ENCODE measurements at places on chromosomes 6 and 20. TPM values are rescaled to one million over a fixed set of nuclear protein-coding genes. Genes with fewer than 3 reads are reported as not detected.

GRCh38 chr6:6582131-6582530, 6.4 kb upstream of the LY86 start:
- peak overlapping the region; percentile 16 for H3K27ac ChIP-seq
- DNase-seq = no peak
- peaks cover 2% of the 10 kb centered on the region for H3K27me3 ChIP-seq

DNA sequence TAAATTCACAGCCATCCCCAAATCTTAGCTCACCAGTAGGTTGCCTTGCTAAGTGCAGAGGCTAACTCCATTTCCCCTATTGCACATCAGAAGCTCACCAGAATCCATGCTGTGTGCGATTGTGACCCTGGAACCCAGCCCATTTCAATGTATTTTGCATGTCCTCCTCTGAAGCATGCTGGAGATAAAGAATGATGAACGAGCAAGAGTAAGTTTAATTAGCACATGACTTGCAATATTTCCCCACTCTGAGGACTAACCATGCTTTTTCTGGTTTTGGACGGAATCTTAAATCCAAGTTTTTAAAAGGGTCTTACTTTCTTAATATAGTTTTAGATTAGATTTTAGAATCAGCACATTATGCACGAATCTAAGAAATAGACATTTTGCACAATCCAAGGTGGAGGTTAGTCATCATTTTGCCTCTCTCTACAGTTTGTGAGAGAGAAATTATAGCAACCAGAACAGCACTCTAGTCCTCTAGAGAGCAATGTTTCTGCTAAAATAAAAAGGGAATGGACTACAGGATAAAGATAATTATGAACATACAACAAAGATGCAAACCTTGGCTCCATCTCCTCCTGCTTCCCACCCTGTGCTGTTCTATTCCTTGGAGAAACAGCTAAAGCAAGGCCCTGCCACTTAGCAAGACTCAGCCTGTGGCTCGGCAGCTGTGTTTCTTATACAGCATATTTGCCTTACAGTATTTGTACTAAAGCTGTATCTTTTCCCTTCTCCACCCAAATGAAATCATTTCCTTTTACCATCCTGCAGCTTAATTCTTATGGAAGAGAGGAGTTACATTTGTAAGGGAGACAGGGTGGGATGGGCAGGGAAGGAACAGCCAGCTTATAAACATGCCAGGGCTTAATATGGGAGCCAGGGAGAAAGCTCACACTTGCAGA, 24.9 kb upstream of the LAMA4 start:
- H3K27me3 ChIP-seq = peaks cover 69% of the 10 kb centered on the region
- H3K36me3 ChIP-seq = no peaks in the 10 kb centered on the region
- no peak overlapping the region for H3K27ac ChIP-seq
- H3K4me3 ChIP-seq = no peak overlapping the region
- no peaks in the 10 kb centered on the region for H3K4me1 ChIP-seq

GRCh38 chr6:46898006-46898405, 23.7 kb downstream of the ADGRF5 start:
- no peaks in the 10 kb centered on the region for H3K4me1 ChIP-seq
- H3K4me3 ChIP-seq = no peak overlapping the region
- H3K36me3 ChIP-seq = no peaks in the 10 kb centered on the region

DNA sequence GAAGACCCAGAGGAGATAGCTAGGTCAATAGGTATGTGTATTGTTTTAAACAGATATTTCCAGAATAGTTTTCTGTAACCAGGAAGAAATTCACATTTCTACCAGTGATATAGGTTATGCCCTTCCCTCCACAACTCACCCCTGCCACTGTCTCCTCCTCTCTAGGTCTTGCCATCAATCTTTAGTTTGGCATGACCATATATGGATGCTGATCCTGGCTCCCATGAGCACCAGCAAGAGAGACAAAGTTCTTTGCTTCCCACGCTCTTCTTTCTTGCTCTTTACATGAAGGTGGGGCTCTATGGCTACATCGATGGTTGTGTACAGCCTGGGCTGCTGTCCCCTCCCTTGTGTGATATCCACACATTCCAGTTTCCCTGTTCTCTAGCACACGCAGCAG, 459.4 kb upstream of the ID4 start:
- H3K4me3 ChIP-seq = no peak overlapping the region
- no peaks in the 10 kb centered on the region for H3K36me3 ChIP-seq
- no peak overlapping the region for H3K27ac ChIP-seq

- no peaks in the 10 kb centered on the region for H3K36me3 ChIP-seq
- DNase-seq = no peak
- H3K27ac ChIP-seq = no peak overlapping the region
- H3K4me3 ChIP-seq = peak overlapping the region; percentile 9
Observed at GRCh38 chr6:31906122-31906521, 4.2 kb upstream of the ZBTB12 start.

UFL1 gene
- total RNA-seq = 21.7 TPM

- peaks cover 29% of the 10 kb centered on the region for H3K27me3 ChIP-seq
- no peak for DNase-seq
- H3K4me1 ChIP-seq = peaks cover 27% of the 10 kb centered on the region
- H3K4me3 ChIP-seq = no peak overlapping the region
- H3K27ac ChIP-seq = no peak overlapping the region
- H3K36me3 ChIP-seq = no peaks in the 10 kb centered on the region
Observed at GRCh38 chr6:16236631-16237199, 1.7 kb upstream of the GMPR start.

DNA sequence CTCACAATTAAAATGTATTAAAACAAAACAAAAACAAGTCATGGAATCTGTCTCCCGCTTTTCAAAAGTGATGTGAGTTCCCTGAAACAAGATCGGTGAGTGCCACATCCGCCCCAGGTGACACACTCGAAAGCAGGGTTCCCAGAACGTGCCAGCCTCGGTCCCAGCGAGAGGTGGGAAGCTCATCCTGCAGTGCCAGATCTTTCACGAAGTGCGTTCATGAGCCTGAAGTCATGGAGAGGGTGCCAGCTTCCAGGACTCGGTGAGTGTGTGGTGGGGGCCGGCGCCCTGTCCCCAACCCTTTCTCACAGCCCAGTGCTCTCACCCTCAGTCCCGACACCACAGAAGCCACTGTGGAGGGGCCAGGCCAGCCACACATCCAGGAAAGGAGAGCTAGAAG, 127.4 kb downstream of the WDR27 start:
- no peaks in the 10 kb centered on the region for H3K27me3 ChIP-seq
- no peak overlapping the region for H3K4me3 ChIP-seq
- no peak for DNase-seq
- peaks cover 2% of the 10 kb centered on the region for H3K4me1 ChIP-seq

- no peak for DNase-seq
- H3K4me1 ChIP-seq = peaks cover 3% of the 10 kb centered on the region
- no peak overlapping the region for H3K4me3 ChIP-seq
- H3K27ac ChIP-seq = no peak overlapping the region
- H3K27me3 ChIP-seq = no peaks in the 10 kb centered on the region
Observed at GRCh38 chr6:85580878-85581267, 12.8 kb downstream of the SNX14 start.

- peak overlapping the region; percentile 40 for H3K4me3 ChIP-seq
- H3K27ac ChIP-seq = peak overlapping the region; percentile 91
- H3K4me1 ChIP-seq = peaks cover 41% of the 10 kb centered on the region
- no peaks in the 10 kb centered on the region for H3K27me3 ChIP-seq
- DNase-seq = peak; percentile 73
Observed at GRCh38 chr6:108798670-108799353, 49.4 kb upstream of the ARMC2 start.

DNA sequence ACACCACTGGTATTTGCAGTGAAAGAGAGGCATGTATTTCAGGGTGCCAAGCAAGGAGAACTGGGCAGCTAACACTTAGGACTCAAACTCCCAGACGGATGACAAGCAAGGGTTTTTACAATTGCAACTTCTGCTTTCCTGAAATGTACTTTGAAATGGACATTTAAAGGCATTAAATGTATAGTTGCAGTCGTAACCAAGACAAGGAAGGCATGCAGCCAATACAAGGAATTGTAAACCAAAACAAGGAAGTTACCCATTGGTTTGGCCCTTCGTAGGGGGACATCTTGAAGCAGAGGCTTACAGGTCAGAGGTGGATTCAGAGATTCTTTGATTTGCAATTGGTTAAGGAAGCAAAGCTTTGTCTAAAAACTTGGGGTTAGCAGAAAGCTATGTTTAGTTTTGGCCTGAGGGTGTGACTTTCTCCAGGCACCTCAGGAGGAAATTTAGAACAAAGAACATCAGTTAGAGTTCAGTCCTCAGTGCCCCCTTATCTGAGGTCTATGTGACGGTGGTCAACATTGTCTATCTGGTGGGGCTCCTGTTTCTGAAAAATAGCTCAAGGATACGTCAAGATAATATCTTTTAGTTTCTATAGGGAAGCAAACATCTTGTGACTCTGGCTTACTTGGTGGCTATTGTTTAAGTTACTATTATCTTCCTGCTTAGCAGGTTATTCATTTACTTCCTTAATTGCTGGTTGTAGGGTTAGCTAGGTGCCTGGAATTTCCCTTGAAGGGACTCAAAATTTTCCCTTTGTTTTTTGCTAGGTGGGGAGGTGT, 266.0 kb downstream of the CD83 start:
- no peak for DNase-seq
- H3K27ac ChIP-seq = no peak overlapping the region
- no peaks in the 10 kb centered on the region for H3K36me3 ChIP-seq
- H3K4me1 ChIP-seq = peaks cover 48% of the 10 kb centered on the region
- no peak overlapping the region for H3K4me3 ChIP-seq
- no peaks in the 10 kb centered on the region for H3K27me3 ChIP-seq

DSP gene
- 0.04 TPM for total RNA-seq

GRCh38 chr20:52787216-52787615, 184.9 kb upstream of the TSHZ2 start:
- no peak for DNase-seq
- H3K27me3 ChIP-seq = no peaks in the 10 kb centered on the region
- H3K4me1 ChIP-seq = no peaks in the 10 kb centered on the region
- no peak overlapping the region for H3K27ac ChIP-seq
- no peak overlapping the region for H3K4me3 ChIP-seq
- H3K36me3 ChIP-seq = no peaks in the 10 kb centered on the region

DNA sequence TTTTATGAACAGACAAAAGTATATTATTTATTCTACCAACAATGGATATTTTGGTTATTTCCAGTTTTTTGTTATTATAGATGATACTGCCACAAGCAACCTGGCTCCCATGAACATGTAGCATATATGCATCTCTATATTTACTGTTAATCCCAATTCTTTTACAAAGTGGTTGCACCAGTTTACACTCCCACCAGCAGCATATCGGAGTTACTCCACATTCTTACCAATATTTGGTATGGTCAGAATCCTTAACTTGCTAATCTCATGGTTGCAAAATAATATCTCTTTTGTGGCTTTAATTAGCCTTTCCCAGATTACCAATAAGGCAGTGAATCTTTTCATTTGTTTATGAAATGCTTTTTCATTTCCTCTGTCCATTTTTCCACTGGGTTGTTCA, 137.6 kb upstream of the CDYL start:
- peaks cover 7% of the 10 kb centered on the region for H3K27me3 ChIP-seq
- no peak for DNase-seq
- H3K4me3 ChIP-seq = no peak overlapping the region
- no peaks in the 10 kb centered on the region for H3K36me3 ChIP-seq

GRCh38 chr6:62763125-62763912, 447.9 kb upstream of the FKBP1C start:
- no peak overlapping the region for H3K4me3 ChIP-seq
- no peaks in the 10 kb centered on the region for H3K27me3 ChIP-seq
- no peaks in the 10 kb centered on the region for H3K36me3 ChIP-seq
- no peak for DNase-seq
- no peaks in the 10 kb centered on the region for H3K4me1 ChIP-seq

GRCh38 chr6:7881765-7882500, 28.7 kb downstream of the TXNDC5 start:
- no peaks in the 10 kb centered on the region for H3K4me1 ChIP-seq
- no peak for DNase-seq
- peaks cover 46% of the 10 kb centered on the region for H3K36me3 ChIP-seq
- no peak overlapping the region for H3K4me3 ChIP-seq
- H3K27me3 ChIP-seq = no peaks in the 10 kb centered on the region

PRKN gene
- 0.94 TPM for total RNA-seq

GRCh38 chr6:39143238-39143930, 28.4 kb upstream of the SAYSD1 start:
- no peak overlapping the region for H3K4me3 ChIP-seq
- no peaks in the 10 kb centered on the region for H3K36me3 ChIP-seq
- peaks cover 5% of the 10 kb centered on the region for H3K4me1 ChIP-seq
- DNase-seq = no peak
- H3K27me3 ChIP-seq = peaks cover 3% of the 10 kb centered on the region

GRCh38 chr20:34222208-34222607, 19.0 kb upstream of the ASIP start:
- peaks cover 2% of the 10 kb centered on the region for H3K4me1 ChIP-seq
- H3K27me3 ChIP-seq = peaks cover 22% of the 10 kb centered on the region
- no peak overlapping the region for H3K27ac ChIP-seq
- no peaks in the 10 kb centered on the region for H3K36me3 ChIP-seq

CLPSL2 gene
- total RNA-seq = not detected

- no peaks in the 10 kb centered on the region for H3K4me1 ChIP-seq
- no peaks in the 10 kb centered on the region for H3K36me3 ChIP-seq
- peaks cover 8% of the 10 kb centered on the region for H3K27me3 ChIP-seq
Observed at GRCh38 chr6:83270971-83271719, 78.0 kb downstream of the RWDD2A start.

- peaks cover 14% of the 10 kb centered on the region for H3K4me1 ChIP-seq
- H3K36me3 ChIP-seq = peaks cover 9% of the 10 kb centered on the region
- DNase-seq = no peak
- H3K4me3 ChIP-seq = no peak overlapping the region
- no peak overlapping the region for H3K27ac ChIP-seq
Observed at GRCh38 chr6:33216117-33216649, 7.9 kb downstream of the RING1 start.

LTA gene
- 20.9 TPM for total RNA-seq

DNA sequence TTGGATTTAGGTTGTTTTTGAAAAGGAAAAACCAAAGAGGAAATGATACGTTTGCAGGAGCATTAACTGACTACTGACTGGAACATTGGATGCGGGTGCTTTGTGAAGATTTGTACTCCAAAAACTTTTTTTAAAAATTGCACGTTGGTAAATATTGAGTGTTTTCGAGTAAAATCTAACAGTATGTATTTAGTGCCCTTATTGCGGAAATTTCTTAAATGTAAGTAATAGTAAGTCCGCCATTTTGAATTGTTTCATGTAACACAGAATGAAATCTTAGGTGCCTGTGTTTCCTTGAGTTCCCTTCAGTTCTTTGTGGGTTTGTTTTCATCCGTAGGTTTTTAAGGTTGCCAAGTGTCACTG, 15.2 kb upstream of the LIN28B start:
- H3K4me3 ChIP-seq = peak overlapping the region; percentile 45
- DNase-seq = no peak
- H3K4me1 ChIP-seq = peaks cover 8% of the 10 kb centered on the region
- H3K36me3 ChIP-seq = peaks cover 9% of the 10 kb centered on the region
- H3K27me3 ChIP-seq = peaks cover 31% of the 10 kb centered on the region

DNA sequence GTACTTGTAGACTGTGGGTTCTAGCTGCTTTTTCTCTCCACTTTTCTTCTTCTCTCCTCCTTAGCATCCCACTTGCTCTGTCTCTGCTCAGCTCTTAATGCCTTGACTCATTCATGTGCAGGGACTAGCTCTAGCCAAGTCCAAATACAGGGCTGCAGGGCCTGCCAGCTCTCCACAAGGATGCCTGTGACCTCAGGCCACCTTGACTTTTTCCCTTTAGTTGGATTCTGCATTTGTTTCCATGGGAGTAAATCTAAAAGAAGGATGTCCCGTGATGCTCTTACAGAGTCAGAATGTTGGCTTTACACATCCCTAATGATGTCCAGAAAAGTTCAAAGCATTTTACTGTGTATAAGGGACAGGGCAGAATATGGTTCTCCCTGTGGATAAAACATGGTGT, 101.8 kb upstream of the PREP start:
- no peak overlapping the region for H3K4me3 ChIP-seq
- H3K36me3 ChIP-seq = no peaks in the 10 kb centered on the region
- H3K27ac ChIP-seq = no peak overlapping the region

SAMD5 gene
- not detected for total RNA-seq

SOBP gene
- total RNA-seq = 0.27 TPM

FOXQ1 gene
- not detected for total RNA-seq

Measured in activated CD4-positive, alpha-beta T cell treated with anti-CD3 and anti-CD28 coated beads, Interleukin-2, amount 10 ng/mL, durations not matched to agents 7 days and 5 days (primary cell).